Mammary epithelial cell (primary cell): ENCODE measurements at places on chromosomes 5 and 9. TPM values are rescaled to one million over a fixed set of nuclear protein-coding genes. Genes with fewer than 3 reads are reported as not detected.
A peak's percentile ranks its signal among the peaks of the same experiment; 100 is the strongest.

DNA sequence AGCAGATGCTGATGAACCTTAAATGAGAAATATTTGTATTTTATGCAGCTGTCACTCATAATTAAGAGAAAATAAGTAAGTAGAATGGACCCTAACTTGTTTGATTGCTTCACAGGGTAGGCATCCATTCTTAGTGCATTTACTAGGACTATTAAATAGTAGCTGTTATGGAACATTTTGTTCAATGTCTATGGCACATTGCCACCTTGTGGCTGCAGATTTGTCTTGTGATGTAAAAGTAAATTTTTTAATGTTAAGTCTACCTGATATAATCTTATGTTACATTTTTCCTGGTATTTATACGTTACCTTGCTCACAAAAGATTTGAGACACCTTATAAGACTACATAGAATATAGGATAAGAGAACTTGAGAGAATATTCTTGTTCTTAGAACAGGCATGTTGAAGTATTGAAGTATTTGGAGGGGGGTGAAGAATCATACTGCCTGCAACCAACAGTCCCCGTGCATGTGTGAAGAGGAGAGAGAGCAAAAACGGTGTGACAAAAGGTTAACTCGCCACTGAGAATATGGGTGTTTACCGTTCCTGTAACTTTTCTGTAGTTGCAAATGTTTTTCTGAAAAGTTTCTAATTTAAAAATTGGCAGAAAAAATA, 161.1 kb downstream of the MAST4 start:
- DNase-seq, result peak; percentile 34

DNA sequence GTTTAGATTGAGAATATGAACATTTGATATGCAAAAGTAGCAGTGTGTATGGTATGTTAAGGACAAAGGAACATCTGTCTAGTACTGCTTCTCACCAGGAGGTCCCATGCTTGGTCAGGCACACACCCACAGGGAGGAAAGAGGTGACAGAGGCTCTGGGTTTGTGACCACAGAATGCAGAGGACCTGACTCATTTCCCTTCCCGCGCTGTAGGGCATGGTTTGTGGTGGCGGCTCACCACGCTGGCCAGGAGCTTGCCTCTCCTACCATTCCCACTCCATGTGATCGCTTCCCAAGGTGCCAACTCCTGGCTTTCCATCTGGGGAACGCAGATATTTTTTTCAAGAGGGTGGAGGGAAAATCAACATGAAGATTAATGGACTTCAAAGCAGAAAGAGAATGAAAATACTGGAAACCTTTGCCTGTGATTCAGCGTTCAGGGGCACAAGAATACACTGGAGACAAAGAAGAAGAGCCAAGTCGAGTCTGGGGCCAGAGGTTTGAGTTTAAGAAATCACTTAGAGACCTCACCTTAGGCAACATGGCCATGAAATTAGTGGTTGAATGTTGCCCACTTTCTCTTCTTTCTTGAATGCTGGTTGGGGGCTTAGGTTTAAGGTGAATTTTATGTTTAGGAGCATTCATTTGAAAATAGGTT, 477.8 kb downstream of the CCDC171 start:
- DNase-seq, result peak; percentile 91

DNA sequence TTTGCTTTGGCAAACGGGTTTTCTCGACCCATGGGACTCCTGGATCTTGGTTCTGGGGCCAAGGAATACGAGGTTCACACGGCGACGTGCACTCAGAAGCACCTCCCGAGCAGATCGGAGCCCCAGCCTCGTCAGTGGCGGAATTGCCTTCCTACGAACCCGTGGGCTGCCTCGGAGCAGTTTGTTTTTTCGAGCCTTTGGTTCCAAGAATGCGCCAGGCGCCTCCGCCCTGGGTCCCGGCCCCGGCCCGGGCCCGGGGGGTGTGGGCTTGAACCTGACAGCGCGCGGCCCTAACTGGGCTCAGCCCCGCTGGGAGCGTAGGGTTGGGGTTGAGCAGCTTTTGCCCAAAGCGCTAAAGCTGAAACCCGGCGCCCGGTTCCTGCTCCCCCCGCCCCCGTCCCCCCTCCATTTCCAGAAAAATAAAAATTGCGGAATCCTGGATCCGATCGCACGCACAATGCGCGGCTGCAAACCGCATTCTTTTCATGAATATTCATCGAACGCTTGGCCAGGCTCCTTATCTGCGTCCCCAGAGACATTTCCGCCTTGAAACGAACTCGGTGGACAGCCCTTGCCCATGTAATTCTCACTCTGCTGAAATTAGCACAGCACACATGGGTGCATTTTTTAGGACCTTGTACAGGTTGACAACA, 1.0 kb downstream of the BASP1 start:
- peak; percentile 35 for DNase-seq

DNA sequence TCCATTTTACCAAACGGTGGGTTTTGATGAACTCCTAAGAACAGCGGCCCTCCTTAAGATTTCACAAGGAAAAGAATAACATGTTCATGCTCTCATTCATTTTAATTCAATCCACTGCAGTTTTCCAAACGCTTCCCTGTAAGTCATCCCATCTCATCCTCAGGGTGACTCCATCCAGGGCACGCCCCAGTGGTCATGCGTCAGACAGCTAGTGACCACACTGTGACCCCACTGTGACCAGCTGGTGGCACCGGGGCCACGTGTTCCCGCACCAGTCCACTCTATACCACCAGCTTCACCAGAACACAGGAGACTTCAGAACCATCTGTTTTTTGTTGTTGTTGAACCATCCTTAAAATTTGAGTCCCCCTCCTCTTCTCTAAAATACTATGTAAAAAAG, 14.3 kb downstream of the ATPSCKMT start:
- no peak for DNase-seq

DNA sequence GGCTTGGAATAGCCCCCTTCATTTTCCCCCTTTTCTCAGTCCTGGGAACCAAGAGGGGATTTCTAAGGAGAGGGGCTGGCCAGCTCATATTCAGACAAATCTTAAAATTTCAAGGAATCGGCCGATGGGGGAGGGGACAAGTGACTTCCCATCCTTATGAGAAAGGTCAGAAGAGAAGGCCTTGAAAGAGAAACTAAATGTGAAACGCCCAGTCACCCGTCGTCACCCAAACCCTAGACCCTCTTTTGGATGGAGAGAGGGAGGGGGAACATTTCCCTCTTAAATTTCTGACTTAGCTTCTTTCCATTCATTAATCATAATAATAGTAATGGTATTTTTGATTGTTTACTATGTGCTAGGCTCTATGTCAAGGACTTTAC, 850 bp upstream of the CCL19 start:
- no peak for DNase-seq

DNA sequence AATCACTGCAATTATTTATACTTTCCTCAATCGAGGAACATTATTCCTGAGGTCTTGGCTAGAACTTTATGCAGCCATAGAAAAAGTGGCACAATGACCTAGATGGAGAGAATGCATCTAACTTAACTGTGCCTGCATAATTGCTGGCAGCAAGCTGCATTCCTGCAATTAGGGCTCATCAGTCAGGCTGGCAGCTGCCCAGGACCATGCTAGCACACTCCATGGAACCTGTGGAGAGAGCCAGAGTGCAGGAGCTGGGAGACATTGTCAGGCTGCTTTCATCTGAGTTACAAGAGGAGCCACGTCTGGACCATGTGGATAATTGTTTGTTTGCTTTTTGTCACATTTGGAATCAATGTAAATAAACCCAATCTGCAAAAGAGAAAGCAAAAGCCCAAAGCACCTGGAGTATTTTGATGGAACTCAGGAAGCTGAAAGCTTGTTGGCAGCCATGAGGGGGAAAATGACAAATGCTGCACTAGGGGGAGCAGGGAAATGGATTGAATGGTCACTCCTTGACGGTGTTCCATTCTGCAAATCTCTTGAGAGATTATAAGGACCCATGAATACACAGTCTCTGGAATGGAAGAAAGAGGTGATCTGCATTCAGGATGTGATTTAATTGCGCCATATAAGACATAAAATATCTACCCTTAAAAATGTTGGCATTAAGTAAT, 839.9 kb downstream of the MAT2B start:
- DNase-seq, result no peak

GRCh38 chr5:52895075-52895474, 94.1 kb upstream of the ITGA2 start:
- DNase-seq, result no peak

- DNase-seq, result no peak
These were observed 58.1 kb downstream of the SLIT3 start for GRCh38 chr5:169242849-169243186.

Gene TUT7
- total RNA-seq, result 36.4 and 37.3 TPM in 2 replicates

Gene PCDHB11
- total RNA-seq, result 0.17 TPM
